Forelimb muscle (tissue), 1 donor: ENCODE measurements at places on chromosomes 5 and 9.

DNA sequence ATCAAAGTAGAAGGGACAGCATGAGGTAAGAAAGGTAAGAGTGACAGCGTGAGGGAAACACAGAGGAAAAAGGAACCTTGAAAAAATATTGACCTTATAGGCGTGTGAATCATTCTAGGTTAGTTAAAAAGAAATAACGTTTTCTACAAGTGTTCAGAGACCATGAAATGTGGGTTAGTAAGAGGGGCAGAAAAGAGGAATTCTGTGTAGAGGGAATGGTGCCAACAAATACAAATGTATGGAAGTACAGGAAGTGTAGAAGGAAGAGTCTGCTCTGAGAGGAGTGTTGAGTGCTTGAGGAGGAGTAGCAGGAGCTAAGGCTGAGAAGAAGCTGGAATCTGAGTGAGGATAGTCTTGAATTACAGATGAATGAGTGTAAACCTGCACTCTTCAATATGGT lies 418.6 kb upstream of the RIOK2 start:
- no peak for DNase-seq

DNA sequence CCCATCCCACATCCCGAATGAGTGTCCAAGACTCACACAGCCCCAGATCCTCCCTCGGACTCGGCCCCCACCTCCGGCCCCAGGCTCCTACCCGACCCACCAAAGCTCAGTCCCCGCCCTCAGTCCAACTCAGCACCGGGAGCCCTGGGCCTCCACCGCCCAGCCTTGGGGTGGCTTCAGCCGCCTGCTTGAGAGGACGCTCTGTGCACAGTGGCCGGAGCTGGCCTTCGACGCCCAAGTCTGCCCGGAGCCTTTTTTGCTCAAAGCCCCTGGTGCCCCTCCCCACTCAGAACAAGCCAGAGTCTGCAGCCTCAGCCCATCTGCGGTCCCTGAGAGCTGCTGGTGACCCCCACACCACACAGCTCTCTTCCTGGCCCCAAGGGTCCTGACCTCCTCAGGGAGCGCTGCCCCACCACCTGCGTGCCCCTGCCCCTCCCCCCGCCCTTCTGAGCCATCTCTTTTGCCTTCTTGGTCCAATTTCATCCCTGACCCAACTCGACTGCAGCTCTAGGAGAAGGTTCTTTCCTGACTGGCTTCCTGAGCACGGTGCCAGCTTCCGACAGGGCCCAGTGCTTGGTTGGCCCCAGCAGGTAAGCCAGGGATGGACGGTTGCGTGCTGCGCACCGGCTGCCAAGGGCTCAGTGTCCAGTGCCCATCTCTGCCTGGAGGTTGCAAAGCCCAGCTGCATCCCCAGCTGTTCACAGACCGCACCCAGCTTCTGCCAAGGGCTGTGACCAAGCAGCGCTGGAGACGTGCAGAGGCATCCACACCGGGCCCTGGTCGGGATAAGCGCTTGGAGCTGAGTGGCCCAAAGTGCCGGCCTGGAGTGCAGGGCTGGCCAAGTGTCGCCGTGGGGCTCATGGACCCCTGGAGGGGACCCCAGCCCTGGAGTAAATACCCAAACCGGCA lies 27.7 kb upstream of the NSMF start:
- DNase-seq = no peak

DNA sequence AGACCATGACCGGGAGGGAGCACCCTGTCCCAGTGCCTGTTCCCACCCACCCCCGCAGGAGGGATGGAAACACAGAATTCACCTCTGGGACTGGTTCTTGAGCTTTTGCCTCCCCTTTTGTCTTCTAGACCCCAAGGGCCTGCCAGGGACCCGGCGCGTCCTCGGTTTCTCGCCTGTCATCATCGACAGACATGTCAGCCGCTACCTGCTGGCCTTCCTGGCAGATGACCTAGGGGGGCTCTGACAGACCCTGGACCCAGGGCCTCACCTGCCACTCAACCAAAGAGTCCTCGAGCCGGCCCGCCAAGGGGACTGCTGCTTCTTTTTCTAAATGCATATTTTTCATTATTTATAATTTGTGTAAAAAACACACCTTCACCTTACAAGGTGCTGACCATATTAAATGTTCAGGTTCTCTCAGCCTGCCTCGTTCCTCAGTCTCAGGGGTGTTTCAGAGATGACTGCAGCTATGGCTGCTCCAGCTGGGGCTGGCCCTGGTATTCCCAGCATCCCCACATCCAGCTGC lies 16.9 kb downstream of the CARD19 start:
- no peak for DNase-seq

GRCh38 chr5:149594206-149594895 lies 13.1 kb downstream of the ARHGEF37 start:
- DNase-seq = no peak
